ENCODE measurements at places on chromosomes 12 and 14.

- no peak for DNase-seq
Observed at GRCh38 chr12:111954969-111955368, 58.0 kb downstream of the TMEM116 start.

GRCh38 chr12:58918469-58918844, 1.8 kb downstream of the LRIG3 start:
- DNase-seq, result no peak

- no peak for DNase-seq
Observed at GRCh38 chr14:24456980-24457379, 14.4 kb upstream of the SDR39U1 start.

DNA sequence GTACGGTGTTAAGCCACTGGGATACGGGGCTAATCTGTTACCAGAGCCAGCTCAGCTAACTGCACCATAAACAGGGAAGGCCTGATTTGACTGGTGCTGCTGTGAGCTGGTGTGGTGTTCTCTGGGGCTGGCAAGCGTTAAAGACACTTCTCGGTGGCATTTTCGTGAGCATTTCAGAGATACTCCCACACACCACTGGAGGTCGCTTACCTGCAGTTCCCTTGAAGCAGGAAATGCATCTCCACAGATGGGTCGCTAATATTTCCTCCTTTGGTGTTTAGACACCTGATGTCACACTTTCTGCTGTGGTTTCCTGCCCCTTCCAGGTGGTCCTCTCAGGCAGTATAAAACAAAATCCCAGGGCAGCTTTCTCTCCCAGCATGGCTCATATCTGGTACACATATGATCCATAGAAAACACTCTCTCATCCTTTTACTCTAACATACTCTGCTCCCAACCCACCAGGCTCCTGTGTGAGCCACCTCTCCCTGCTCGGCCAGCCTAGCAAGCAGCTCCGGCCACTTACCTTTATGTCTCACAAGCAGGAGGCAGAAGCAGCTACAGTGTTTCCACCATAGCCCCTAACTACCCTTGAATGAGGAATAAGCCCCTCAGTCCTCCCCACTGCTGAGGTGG, 129.9 kb upstream of the GRIN2B start:
- DNase-seq, result no peak

- DNase-seq, result no peak
Observed at GRCh38 chr12:113647048-113647447, 175.4 kb upstream of the LHX5 start.

DNA sequence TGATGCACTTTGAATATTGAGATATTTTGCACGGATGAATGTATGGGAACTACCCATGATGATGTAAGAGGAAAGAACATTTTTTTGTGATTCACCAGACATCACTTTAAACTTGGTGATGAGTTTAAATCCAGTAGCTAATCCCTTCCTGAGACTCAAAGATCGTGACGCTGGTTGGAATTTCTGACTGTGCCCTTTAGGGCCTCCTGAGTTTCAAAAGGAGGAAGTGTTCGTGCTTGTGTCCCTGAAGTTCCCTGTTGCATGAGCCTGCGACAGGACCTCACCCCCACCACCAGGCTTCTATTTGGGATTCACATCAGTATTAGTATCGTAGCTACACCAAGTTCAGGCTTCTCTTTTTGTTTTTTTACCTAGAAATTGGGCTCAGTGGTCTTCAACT, 18.6 kb upstream of the RIN3 start:
- no peak for DNase-seq

- no peak for DNase-seq
Observed at GRCh38 chr12:78571953-78572352, 292.6 kb upstream of the SYT1 start.

DNA sequence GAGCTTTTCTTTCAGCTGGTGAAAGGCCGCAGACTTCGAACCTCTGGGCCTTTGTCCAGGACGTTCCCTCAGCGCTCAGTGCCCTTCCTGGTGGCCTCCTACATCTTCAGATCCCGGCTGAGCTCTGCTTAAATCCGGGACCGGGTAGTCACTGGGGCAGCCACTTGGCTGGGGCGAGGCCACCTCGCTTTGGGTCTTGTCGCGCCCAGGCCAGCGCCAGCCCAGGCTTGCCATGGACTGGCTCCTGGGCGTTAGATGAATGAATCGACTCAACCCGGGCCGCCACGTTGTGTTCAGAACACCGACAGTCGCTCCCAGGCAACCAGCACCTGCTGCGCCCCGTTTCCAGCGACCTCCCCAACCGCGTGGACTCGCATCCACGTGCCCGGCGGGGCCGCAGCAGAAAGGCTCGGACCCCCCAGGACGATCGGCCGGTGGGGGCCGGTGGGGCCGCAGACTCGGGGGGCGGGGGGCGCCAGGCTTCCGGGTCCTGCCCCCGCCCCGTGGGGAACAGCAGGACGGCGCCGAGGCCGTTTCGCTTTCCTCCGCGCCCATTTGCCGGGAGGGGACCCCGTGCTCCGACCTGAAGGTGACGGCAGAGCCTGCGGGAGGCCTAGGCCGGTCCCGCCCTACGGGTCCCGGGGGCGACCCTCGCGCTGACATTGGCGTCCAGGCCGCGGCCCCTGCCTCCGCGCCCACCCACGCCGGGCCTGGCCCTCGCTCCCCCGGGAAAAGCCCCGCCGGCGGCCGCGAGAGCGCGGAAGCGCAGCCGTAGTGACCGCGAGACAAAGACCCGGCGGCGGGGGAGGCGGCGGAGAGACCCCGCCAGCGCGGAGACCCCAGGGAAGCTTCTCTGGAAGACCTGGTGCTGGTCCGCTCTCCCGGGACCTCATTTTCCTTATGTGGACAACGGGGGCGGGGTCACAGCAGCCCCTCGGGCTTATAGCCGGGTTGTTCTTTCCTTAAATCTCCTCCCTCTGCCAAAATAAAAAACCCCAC, 37.3 kb upstream of the RCOR1 start:
- DNase-seq, result peak; percentile 62

DNA sequence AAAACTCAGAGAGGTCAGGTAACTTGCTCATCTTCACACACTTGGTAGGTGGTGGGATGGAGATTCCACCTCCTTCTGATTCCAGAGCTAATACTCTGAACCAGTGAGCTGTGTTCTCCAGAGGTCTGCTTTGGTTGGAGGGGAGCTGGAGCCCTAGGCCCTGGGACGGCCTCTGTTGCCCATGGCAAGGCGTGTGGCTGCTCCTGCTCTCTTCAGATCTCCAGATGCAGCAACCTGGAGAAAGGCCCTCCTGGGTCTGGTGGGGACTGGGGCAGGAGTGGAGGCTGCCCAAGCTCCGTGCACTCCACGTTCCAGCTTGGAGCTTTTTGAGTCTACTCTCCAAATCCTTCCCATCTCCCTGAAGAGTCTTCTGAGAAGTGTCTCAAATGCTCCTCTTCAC, 10.7 kb downstream of the CCND2 start:
- no peak for DNase-seq

GRCh38 chr12:62127516-62127915, 132.7 kb upstream of the USP15 start:
- no peak for DNase-seq

- DNase-seq, result peak; percentile 25
Observed at GRCh38 chr12:62817556-62818271, 117.2 kb downstream of the PPM1H start.

GRCh38 chr12:11855983-11856374, 206.5 kb downstream of the ETV6 start:
- DNase-seq, result no peak

DNA sequence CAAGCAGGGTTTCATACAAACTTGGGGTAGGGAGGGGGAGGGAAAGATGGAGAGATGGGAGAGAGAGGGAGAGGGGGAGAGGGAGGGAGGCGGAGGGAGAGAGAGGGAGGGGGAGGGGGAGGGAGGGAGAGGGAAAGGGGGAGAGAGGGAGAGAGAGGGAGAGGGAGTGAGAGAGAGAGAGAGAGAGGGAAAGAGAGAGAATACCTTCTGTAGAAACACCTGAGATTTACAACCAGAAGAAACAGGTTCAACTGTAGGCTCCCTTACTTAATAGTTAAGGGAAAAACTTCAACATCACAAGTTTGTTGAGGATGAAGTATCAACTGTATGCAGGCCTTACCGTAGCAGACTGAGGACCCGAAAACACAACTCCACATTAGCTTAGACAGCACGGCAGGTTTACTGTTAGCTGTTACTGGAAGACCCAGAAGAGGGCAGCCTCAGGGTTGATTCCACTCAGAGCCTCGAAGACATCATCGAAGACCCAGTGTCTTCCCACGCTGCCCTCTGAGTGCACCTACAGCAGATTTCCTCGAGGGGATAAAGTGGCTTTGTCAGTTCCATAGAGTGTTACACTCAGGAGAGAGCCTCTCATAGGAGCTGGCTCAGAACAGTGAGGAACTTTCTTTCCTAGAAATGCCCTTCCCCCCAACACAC, 72.4 kb downstream of the NT5DC3 start:
- no peak for DNase-seq

- no peak for DNase-seq
Observed at GRCh38 chr12:79983986-79984620, 49.2 kb upstream of the PPP1R12A start.

DNA sequence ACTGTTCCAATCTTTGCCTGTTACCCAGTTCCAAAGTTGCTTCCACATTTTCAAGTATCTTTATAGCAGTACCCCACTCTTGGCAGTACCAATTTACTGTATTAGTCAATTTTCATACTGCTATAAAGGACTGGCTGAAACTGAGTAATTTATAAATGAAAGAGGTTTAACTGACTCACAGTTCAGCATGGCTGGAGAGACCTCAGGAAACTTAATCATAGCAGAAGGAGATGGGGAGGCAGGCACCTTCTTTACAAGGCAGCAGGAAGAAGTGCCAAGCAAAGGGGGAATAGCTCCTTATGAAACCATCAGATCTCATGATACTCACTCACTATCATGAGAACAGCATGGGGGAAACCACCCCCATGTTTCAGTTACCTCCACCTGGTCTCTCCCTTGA, 215.0 kb downstream of the SNAPC1 start:
- DNase-seq, result no peak

- DNase-seq, result no peak
Observed at GRCh38 chr12:20320552-20320951, 47.8 kb upstream of the PDE3A start.

GRCh38 chr14:39875028-39875427, 442.8 kb upstream of the FBXO33 start:
- DNase-seq, result no peak

GRCh38 chr12:2732290-2732689, 62.5 kb upstream of the FKBP4 start:
- DNase-seq, result no peak

- DNase-seq, result no peak
Observed at GRCh38 chr14:68741839-68742470, 50.9 kb downstream of the ZFP36L1 start.

DNA sequence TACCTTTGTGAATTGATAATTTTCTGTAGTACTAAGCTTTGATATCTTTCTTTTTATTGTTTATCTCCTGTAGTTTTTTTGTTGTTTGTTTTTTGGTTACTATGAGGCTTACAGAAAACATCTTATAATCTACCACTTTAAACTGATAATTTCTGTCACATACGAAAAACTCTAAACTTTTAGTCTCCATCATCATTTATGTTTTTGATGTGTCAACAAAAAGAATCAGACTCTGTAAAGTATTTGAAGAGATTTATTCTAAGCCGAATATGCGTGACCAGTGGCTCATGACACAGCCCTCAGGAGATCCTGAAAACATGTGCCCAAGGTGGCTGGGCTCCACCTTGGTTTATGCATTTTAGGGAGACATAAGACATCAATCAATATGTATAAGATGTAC, 167.1 kb upstream of the ARHGAP5 start:
- DNase-seq, result no peak

GRCh38 chr12:132700212-132700822, 10.3 kb upstream of the PGAM5 start:
- no peak for DNase-seq

DNA sequence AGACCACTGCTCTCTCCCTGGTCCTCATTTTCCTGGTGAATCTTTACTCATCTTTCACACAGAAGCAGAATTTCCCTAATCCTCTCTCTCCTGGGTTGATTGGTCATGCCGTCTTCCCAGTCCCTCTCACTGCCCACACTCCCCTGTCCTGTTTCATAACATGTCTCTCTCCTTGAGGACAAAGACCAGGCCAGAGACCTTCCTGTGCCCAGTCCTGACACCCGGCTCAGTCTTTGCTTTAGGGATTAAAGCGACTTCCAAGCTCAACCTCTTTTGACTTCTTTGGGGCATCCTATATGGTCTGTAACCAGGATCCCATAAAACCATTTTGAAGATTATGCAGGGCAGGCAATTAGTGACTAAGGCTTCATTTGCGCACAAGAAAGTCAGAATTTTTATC, 105.5 kb downstream of the BCL11B start:
- no peak for DNase-seq

DNA sequence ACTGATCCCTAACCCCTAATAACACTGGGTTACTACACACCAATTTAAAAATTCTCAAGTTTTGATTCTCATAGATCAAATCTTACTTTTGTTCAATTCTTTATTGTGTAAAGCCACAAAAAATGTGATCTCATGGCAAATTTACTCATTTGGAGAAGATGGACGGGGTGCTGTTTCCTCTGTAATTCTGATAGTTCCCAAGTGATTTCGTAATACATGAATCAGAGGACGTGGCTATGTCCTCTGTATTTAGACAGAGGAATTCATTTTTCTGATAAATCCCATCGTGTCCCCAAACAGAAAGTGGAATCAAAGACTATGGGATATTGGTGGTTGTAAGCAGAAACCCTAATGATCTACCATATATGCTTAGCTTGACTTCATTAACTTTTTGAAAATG, 76.6 kb upstream of the GNG2 start:
- no peak for DNase-seq

DNA sequence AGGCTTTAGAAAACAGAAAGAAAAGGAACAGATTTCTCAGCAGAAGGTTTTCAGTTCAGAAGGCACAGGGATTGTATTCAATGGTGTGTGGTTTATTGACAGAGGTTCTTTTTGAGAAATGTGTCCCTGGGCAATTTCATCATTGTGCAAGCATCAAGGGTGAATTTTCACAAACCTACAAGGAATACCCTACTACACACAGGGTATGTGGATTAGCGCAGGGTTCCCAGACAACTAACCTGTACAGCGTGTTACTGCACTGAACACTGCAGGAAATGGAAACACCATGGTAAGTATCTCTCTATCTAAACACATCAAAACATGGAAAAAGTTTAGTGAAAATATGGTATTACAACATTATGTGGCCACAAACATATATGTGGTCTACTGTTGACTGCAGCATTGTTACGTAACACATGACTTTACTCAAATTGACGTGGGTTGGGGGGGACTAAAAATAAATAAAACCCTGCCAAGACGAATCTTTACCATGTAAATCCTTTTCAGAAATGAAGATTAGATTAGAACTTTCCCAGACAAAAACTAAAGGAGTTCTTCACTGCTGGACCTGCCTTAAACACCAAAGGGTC, 893.1 kb downstream of the TMEM121 start:
- no peak for DNase-seq

DNA sequence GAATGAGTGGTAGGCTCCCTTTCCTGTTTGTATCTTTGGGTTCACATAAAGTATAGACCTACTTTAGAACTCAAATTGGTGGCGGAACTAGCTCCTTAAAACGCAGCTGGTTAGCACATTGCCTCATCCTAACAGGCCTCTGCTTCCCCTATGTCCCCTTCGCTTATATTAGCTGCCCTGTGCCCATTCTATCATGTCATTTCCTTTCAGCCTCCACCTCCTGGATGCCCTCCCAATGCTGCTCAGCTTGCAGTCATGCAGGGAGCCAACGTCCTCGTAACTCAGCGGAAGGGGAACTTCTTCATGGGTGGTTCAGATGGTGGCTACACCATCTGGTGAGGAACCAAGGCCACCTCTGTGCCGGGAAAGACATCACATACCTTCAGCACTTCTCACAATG, 3.5 kb downstream of the DAZAP2 start:
- no peak for DNase-seq

- DNase-seq, result no peak
Observed at GRCh38 chr14:99143793-99144192, 128.2 kb downstream of the BCL11B start.

GRCh38 chr14:102225936-102226335, 79.0 kb downstream of the MOK start:
- no peak for DNase-seq
